ENCODE measurements at places on chromosomes 7 and 10.

GRCh38 chr7:129771201-129771927, 159.8 kb downstream of the NRF1 start:
- no peak for DNase-seq

DNA sequence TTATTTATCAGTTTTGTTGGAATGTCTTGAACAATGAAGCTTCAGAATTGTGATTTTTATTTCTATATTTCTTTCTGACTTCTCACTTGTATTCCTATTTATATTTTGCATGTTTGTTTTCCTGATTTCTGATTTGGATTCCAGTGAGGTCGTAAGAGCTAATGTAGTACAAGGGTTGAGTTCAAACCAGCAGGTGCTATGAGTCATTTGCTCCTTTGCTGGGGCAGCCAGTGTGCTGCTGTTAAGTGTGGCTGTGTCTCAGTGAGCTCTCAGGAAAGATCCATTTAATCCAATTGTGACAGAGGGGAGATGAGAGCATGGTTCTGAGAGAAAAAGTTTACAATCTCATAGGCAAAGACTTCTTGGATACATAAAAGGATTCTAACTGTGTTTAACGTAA, 48.6 kb downstream of the MCU start:
- DNase-seq = no peak

GRCh38 chr10:2592360-2593160, 474.8 kb upstream of the PFKP start:
- DNase-seq = no peak

GRCh38 chr10:70405037-70405824, 1.3 kb downstream of the EIF4EBP2 start:
- no peak for DNase-seq

- DNase-seq = no peak
Measured at GRCh38 chr7:100590077-100590737, 4.1 kb downstream of the FBXO24 start.

DNA sequence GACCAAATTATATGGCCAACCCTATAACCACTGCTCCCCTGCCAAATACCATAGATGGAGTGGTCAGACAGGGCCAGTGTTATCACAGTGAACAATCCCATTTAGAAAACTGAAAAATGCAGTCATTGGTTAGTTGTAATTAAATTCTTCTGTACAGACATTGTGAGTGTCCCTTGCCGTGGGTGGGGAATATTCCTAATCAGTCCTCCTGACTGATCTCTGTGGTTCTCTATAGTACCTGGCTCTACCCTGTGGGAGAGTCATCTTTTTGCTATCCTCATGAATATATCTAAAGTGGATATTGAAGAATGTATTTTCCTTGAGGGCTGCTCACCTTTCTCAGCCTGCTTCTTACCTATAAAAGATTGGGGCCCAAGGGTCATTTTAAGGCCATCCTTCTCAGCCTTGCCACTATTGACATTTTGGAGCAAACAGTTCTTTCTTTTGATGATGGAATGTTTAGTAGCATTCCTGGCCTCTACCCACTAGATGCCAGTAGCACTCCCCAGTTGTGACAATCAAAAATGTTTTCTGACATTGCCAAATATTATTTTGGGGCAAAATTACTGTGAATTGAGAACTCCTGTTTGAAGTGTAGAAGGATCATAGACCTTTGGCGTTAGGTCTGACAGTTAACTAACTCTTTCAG, 110.2 kb downstream of the MAPK8 start:
- no peak for DNase-seq

DNA sequence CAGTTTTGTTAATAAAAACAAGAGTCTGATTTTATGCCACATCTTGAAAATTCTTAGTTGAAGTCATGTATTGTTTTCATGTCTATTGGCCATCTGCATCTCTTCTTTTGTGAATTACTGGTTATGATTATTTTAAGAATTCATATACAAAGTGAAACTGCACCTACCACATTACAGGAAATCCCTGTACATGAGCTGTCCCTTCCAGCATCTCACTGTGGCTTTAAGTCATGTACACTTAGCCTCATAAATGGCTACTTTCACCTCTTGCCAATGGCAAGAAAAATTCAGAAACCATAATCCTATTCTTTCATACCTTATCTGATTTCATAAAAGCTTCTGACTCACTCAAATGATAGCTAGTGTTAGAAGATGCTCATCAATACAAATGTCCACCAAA, 48.6 kb downstream of the CRTAC1 start:
- no peak for DNase-seq

- DNase-seq = no peak
Measured at GRCh38 chr7:151838861-151839381, 38.0 kb downstream of the PRKAG2 start.

DNA sequence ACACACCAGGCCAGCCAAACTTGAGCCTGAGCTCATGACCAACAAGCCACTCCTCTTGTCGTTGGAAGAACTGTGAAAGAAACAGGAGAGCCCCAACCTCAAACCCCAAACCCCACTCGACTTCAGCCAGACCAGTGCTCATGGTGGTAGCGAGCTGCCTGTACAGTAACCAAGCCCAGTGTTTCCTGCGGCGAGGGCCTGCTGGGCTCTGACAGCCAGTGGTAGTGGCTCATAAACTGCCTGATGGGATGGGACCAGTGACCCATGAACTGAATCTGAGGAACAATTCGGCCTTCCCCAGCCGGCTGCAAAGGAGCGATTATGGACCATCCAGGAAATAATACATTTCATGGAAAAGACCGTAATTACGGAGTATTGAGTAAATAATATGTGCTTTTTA, 191.9 kb downstream of the RPS24 start:
- no peak for DNase-seq

DNA sequence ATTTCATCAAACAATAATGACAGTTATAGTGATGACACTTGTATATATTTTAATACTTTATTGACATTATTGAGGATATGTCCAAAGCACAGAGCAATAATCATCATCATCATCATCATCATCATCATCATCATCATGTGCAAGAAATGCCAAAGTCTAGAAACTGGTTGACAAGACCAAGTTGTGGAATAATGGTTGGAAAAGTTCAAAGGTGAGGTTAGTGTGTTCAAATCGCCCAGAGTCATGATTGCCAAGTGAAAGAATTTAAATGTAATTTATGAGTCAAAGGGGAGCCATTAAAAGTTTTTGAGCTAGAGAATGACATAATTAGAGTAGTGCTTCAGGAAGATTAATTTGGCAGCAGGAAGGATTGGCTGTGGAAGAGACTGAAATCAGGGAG, 852.4 kb downstream of the SORCS1 start:
- DNase-seq = no peak

DNA sequence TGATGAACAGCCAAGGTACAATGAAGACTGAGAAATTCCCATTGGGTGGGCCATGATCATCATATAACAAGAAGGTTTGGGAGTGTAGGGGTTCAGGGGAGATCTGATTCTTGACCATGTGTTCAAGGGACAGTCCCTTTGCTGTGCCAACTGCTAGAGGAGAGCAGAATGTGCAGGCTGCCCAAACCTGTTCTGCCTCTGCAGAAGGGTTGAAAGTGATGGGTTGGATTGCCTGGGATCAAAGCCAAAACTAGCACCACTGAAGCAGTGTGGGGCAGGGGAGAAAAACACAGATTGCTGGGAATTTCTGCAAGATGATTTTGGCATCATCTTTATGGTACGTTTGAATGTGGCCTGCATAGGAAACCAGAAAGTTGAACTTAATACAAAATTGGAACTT, 303.9 kb downstream of the OTUD1 start:
- no peak for DNase-seq

GRCh38 chr7:49479936-49480544, 293.4 kb upstream of the VWC2 start:
- DNase-seq = no peak

Measured in glutamatergic neuron (in vitro differentiated cells).